ENCODE measurements at places on chromosomes 3 and 15.
A peak's percentile ranks its signal among the peaks of the same experiment; 100 is the strongest.

DNA sequence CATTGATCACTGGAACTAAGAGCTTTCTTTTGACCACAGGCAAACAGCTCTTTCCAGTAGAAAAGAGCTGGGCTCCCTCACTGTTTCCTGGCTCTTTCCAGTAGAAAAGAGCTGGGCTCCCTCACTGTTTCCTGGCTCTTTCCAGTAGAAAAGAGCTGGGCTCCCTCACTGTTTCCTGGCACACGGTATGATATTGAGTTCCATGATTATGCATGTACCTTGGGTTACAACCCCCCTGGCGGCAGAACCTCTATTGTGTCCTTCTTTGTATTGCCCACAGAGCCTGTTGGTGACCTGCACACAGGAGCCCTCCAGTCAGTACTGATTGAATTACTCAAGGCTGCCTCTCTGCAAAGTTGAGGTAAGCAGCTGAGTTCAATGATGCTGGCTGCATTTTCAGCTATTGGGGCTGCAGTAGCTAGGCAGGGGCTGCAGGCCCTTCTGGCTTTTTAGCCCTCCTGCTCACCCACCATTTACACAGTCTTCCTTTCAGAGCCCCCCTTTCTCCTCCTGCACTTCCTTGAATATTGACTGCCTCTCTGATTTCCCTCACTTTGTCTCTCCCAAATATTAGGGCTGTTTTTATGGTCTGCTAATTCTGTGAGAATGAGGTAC lies 10.2 kb downstream of the ACKR2 start:
- no peak for DNase-seq

DNA sequence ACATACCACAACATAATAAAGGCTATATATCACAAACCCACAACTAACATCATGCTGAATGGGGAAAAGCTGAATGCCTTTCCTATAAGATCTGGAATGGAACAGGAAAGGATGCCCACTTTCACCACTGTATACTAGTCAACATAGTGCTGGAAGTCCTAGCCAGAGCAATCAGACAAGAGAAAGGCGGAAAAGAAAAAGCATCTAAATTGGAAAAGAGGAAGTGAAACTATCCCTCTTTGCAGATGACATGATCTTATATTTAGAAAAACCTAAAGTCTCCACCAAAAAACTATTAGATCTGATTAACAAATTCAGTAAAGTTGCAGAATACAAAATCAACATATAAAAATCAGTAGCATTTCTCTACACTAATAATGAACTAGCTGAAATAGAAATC lies 14.6 kb upstream of the PIK3CA start:
- no peak for DNase-seq

- no peak for DNase-seq
These were observed 5.5 kb downstream of the FGF7 start for GRCh38 chr15:49428409-49429095.

GRCh38 chr3:87706176-87706575 lies 352.6 kb downstream of the CGGBP1 start:
- DNase-seq: no peak

- DNase-seq: no peak
These were observed 33.4 kb upstream of the CTXND1 start for GRCh38 chr15:80285379-80285778.

GRCh38 chr3:52182196-52182595 lies 15.8 kb upstream of the ALAS1 start:
- no peak for DNase-seq

- DNase-seq: peak; percentile 30
These were observed 6.8 kb upstream of the DUSP7 start for GRCh38 chr3:52063026-52063723.

DNA sequence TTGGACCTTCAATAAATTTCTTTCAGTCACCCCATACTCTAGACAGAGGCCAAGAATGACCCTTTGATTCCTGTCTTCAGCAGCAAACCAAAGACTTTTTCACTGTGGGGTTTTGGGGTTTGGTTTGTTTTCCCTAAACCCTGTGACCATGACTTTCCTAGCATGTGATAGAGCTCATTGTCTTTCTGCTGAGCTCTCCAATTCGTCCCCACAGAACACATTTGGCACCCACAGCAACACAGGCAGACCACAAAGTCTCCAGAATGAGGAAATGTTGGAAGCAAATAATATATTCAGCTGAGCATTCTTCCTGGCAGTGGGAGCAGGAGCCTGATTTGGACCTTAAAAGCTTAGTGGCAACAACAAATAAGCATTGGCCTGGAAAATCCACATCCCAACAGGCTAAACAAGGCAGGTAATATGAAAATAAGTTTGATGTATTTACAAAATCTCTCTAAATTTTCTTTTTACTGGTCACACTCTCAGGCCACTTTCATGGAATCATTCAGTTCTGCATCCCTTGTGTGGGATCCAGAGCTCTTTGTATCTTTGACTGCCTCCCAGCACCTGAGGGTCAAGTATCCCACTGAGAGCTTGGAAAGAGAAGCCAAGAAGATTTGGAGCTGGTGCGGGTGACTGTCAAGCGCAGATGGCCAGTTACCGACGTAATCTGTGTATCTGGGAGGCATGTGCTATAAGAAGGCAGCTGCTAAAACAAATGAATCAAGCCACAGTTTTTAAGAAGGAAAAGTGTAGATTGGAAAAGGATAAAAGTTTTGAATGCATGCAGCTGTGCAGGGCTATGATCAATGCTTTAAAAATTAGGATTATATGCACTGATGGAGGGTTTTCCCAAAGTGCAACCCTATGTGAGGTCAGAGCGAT lies 36.5 kb upstream of the CPB1 start:
- DNase-seq: no peak

DNA sequence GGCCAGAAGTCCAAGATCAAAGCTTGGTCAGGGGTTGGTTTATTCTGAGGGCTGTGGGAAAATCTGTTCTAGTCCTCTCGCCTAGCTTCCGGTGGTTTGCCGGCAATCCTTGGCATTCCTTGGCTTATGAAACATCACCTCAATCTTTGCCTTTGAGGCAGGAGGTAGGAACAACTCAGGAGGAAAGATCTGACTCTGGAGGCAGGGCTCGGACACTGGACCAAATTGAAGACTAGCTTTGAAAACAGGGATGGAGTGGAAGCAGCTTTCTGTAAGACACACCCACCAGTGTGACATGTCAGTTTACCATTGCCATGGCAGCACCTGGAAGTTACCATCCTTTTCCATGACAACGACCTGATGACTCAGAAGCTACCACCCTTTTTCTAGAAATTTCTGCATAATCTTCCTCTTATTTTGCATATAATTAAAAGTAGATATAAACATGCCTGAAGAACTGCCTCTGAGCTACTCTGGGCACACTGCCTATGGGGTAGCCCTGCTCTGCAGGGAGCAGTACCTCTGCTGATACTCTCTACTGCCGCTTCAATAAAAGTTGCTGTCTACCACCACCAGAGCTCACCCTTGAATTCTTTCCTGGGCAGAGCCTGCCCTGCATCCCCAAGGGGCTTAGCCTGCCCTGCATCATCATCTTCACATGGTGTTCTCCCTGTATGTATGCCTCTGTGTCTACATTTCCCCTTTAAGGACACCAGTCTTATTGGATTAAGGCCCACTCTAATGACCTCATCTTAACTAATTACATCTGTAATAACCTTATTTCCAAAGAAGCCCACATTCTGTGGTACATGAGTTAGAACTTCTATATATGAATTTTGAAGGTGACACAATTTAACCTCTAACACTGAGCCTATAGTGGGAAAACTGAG lies 38.3 kb upstream of the TM4SF4 start:
- DNase-seq: no peak

Measured in NCI-H1694 treated with DMSO at 0.1 percent for 48 hours (cell line).